ENCODE measurements at places on chromosomes 2 and 18.
A peak's percentile ranks its signal among the peaks of the same experiment; 100 is the strongest.

- DNase-seq, result peak; percentile 71
These were observed 21.0 kb upstream of the PTMA start for GRCh38 chr2:231687133-231687852.

DNA sequence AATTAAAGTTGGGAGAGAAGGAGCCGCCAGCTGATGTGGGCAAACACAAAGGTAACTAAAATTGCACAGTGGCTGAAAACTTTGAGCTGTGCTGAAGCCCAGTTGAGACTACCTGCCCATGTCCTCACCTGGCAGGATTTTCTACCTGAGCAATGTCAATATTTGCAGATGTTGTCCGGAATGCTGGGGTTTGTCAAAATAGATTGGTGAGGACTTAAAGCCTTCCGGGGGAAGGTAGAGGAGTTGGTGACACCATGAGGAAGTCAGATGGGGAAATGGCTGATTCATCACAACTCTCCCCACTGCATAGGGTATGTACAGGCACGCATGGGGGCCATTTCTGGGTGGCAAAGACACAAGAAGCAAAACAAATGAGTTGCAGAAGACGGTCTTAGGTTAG lies 114.9 kb downstream of the ALK start:
- no peak for DNase-seq

GRCh38 chr2:170770008-170770605 lies at the start of gene ERICH2:
Gene ERICH2, plus strand, starts transcription at chr2:170770378. Its CDS starts 304 bp downstream, at chr2:170770682.
- peak; percentile 36 for DNase-seq

DNA sequence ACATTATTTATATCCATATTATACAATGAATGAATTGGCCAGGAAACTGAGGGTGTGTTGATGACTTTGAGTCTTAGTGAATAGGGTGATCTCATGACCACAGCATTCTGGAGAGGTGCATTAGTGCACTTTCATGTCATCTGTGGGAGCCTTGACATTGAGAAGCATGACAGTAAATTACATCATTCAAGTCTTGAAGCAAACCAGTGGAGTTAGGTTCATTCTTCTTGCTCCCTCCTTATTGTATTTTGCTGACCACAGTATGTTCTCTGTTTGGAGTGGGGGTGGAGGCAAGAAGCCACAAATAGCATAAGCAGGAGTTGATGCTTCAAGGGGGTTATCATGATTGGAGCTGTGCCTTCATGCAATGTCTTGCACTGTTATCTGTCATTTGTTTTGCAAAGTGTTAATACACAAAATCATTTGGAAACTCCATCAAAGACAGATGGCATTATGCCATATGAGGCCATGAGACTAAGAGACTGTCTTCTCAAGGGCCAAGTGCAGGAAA lies 680.2 kb downstream of the NYAP2 start:
- no peak for DNase-seq

DNA sequence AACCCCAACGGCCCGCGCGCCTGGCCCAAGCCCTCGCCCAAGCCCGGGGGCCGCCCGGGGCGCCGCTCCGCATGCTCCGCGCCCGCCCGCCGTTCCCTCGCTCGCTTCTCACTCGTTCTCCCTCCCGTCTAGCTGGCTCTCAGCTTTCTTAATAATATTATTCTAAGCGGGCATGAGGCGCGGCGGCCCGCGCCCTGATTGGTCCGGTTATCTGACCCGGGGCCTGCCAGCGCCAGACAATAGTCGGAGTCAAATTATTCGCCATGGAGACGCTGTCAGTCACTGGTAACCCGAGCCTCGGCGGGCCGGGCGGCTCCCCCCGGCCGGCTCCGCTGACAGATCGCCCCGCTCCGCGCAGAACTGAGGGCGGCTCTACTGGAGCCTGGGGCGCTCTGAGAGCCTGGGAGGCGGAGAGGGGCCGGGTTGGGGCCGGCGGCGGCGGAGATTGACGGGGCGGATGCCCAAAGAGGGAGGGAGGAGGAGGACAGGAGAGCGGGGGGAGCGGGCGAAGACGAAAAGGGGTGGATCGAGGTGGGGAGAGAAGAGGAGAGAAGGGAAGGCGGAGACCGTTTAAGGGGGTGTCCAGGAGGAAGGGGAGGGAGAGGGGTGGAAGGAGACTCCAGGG lies at the start of gene SIX2:
TSS of gene SIX2 (minus strand) at position 150 of the 625 bp plus-strand sequence. CDS start 342 bp downstream, outside the sequence.
- no peak for DNase-seq

DNA sequence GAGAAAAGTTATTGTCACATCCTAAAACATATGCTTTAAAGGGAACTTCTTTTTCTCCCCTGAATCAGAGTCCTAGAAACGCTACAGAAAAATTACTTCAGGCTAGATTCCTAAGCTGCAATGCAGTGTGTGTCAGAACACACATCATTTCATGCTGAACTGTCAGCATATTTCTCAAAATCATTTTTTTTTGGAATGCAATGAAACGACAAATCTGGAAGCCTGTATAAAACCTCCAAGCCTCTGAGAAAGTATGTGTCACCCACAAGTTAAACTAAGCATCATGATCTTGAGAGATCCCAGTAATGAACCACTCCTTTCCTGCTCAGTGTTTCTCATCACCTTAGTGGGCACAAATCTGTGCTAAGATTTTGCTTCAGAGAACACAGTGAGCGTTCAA lies 276.2 kb downstream of the ZNF521 start:
- DNase-seq, result no peak

DNA sequence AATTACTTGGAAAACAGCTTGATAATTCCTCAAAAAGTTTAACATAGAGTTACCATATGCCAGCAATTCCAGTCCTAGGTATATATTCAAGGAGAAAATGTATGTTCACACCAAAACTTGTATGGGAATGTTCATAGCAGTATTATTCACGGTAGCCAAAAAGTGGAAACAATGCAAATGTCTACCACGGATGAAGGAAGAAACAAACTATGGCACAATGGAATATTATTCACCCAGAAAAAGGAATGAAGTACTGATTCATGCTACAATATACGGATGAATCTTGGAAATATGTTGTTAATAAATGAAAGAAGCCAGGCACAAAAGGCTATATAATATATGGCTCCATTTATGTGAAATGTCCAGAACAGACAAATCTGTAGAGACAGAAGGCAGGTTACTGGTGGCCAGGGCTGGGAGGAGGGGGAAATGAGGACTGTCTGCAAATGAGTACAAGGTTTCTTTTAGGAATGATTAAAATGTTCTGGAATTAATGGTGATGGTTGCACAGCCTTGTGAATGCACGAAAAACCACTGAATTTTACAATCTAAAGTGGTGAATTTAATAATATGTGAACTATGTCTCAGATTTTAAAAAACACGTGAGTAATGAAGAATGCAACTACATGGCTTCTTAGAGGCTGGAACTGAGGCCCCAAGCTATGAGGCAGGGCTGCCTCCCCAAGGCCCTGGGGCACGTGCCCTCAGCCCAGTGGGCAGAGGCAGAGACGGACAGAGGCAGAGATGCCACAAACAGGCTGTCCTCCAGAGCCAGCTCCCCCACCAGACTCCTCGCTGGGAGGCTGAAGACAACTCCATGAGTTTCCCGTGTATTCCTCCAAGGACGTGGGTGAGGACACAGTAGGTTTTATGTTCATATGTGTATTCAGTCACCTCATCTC lies 5.0 kb downstream of the LIMS2 start:
- DNase-seq, result no peak

- peak; percentile 24 for DNase-seq
These were observed 182.3 kb downstream of the RDH14 start for GRCh38 chr2:18378020-18378653.

DNA sequence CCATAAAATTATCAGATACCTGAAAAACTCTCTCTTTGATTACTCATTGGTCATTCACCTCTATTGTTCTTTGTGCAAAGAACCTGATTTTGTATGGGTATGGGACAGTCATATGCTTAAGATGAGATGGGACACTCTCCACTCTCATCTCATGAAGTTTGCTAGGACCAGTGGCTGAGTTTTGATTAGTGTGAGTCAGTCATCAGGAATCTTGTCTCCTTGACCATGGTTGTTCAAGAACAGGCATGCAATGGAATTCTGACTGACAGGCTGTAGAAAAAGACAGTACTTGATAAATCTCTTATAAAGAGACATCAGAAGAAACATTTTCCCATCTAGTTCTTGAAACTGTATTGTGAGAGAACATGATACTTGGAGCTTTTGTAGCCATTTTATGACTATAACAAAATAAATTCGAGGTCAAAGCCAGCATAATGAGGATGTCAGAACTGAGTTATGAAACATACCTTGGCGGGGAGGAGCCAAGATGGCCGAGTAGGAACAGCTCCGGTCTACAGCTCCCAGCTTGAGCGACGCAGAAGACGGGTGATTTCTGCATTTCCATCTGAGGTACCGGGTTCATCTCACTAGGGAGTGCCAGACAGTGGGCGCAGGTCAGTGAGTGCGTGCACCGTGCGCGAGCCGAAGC lies 367.0 kb downstream of the NR4A2 start:
- no peak for DNase-seq
